Fibroblast of skin of right biceps (primary cell): ENCODE measurements at places on chromosomes 1 and 21.

- DNase-seq, result no peak
Measured at GRCh38 chr1:213779228-213779627, 208.5 kb upstream of the PROX1 start.

DNA sequence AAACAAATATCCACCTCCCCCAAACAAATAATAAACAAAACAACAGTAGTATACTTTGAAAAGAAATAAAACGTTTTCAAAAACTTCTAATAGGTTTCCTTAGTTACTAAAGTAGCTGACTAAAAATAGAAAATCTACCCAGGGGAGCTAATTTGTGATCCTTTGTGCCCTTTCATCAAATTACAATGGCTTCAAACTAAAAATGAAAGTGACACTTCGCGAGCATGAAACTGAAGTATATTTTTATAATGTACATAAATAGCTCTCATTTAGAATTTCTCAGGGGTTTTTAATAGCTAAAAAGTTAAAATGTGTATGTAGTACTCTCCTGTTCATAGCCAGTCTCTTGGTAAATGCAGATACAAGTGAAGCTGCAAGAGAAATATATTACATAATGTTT is 78.4 kb downstream of the BRINP3 start:
- DNase-seq, result no peak

DNA sequence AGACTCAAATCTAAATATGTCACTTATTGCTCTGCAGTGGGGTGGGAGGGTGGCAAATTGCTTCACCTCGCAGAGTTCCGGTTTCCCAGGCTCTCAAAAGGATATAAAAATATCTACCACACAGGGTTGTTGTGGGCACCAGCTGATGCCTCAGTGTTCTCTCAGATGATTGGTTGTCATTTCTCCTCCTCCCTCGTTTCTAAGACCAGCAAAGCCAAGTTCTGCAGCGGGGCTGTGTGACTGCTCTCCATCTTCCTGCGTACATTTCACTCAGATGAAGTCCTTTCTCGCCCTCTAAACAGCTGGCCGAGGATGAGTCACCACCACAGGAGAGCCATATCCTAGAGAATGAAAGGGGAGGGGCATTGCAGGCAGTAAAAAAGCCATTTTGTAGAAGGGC is 35.0 kb upstream of the VWA5B1 start:
- DNase-seq, result peak; percentile 50

DNA sequence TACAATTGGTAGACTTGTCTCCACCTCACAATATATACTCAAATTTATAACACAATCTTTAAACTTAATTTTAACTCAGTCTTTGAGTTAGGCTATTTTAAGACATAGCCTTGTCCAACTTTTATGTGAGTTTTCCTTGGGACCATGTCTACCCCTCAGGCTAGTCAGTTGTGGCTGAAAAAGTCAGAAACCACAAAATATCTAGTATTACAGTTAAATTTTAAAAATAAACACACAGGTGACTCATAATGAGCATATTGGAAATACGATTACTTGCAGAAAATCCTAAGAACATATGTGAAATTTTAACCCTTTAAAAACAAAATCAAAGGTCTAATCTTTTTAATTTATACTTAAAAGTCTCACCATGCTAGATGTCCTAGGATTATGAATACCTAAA is 4.8 kb upstream of the ASB17 start:
- peak; percentile 63 for DNase-seq

DNA sequence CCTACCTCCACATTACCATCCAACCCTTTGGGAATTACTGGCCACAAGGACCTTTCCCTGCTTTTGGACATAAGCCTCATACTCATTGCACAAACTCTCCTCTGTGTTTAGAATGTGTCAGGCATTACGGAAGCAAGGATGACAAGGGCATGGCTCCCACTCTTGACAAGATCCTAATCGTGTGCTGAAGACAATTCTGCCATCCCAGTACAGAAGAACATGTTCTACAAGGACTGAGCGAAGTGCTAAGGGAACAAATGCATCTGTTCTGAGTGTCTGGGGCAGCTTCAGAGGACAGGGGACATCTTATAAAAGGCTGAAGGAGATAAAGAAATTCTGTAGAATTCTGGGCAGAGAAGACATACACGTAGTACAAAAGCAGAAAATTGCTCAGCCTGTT is 378.5 kb upstream of the CAMK1G start:
- no peak for DNase-seq

GRCh38 chr1:1065265-1065939 is 8.7 kb downstream of the RNF223 start:
- DNase-seq, result no peak

DNA sequence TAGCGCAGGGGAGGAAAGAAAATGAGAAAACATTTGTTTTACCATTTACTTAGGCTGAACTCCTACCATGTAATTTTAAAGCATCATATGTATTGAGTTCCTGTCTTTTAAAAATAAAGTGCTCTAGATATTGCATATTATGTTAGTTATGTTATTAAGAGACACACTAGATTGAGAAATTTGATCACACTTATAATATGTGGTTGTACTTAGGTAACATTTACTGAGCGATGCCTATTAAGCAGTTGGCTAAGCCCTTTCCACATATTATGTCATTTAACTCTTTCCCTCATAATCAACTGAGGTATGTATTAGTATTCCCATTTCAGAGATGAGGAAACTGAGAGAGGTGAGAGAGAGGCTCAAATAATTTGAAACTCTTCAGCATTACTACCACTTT is 4.5 kb upstream of the LRRC8D start:
- DNase-seq, result no peak

GRCh38 chr1:235527196-235527814 is 23.1 kb upstream of the B3GALNT2 start:
- no peak for DNase-seq

- no peak for DNase-seq
Measured at GRCh38 chr1:116842654-116843053, 67.1 kb upstream of the PTGFRN start.

DNA sequence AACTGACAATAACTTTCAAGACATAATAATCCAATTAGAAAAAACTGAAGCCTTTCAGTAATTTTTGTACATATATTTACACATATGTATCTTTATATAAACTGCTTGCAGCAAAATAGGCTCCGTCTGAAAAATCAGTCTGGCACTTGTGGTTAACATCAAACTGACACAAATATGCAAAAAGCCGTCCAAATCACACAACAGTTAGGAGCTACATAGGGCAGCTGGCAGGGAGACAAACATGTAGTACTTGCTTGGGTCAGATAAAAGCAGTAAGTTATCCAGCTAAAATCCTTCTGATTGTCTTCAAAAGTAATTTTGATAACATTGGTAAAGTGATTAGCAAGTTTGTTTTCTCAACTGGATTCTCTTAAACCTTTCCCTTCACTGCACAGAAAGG is 14.7 kb upstream of the GUCA2A start:
- DNase-seq, result peak; percentile 74

DNA sequence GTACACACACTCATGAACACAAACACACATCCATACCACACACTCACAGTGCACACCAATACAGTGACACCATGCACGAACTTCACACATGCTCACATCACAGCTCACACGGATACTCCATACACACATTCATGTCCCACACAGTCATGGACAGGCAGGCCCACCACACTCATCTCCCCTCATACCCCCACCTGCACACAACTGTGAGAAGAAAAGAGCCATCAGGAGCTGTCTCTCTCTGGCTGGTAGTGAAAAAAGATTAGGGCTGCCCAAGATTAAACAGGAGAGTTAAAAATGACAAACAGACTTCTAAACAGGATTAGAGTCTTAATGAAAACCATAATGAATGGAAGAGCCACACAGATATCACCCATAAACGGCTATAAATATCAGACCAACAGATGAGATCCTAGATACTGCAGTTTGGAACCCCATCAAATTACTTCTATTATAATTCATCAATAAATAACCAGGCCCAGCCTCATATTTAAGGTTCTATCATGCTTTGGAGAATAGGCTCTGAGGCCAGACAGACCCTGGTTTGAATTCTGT is 122.3 kb downstream of the PLXNA2 start:
- DNase-seq, result no peak

DNA sequence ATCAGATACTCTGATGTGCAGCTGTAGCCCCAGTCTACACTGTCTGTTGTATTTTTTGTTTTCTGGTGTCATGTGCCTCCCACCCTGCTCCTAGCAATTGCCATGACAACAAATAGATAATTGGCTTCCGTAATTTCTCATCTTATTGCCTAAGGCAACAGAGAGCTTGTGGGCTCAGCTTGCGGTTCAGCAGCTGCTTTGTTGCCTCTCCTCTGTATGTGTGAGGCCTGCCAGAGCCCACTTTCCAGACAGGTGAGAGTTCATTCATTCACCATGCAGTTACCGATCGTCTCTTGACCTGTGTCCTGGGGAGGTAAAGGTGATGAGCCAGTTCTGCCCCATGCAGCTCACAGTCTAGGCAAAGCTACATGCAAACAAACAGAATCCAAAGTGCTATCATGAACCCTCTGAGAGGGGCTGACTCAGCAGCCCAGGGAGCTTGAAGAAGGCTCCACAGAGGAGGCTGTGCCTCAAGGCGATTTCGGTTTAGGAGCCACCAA is 11.9 kb downstream of the LGALS8 start:
- no peak for DNase-seq

GRCh38 chr1:183147735-183148134 is 38.3 kb upstream of the LAMC2 start:
- no peak for DNase-seq

DNA sequence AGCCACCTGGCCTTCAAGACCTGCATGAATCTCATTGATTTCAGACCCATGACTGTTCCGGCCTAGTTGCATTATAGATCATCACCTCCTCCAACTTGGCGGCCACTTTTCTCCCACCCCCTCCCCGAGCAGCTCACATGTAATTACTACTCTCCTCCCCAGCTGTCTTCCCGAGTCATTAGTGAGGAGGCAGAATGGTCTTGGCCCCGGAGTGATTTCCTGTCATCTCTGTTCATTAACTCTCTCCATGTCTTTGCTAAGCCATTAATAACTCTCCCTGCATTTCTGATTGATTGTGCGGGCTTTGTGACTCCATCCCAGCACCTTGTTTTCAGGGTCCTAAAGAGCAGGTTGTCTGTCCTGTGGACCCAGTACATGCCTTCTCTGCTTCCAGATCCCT is 75.6 kb upstream of the CNTN2 start:
- DNase-seq, result no peak

- no peak for DNase-seq
Measured at GRCh38 chr1:25697435-25698217, 81.0 kb downstream of the MAN1C1 start.

DNA sequence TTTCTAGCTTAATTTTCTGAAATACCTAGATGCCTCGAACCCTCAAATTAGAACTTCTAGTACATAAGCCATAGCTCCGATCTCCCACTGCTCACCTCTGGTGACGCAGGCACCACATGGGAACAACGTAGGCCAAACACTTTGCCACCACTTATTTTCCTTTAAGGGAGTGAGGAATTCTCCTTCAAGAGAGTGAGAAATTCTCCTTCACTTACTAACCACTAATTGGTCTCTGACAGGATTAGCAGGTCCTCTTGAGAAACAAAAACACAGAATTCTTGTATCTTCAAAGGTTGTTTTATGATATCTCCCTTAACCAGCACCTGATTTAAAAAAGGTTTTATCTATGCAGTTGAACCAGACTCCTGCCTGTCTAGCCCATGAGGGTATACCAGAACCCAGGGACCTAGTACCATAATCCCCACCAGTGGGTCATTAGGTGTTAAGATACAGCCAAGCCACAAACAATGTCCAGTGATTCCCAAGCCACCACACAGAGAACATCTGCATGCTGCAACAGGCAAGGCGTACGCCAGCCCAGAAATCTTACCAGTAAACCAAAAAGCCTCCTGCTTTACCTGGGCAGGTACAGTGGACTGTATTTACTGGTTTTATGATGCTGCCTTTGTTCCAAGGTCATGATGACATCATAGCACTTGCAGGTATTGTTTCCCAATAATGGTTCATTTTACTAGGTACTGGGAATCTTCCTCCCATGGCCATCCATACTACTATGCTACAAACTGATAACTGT is 20.3 kb upstream of the CXADR start:
- peak; percentile 46 for DNase-seq

GRCh38 chr21:36945496-36946138 is 20.9 kb downstream of the HLCS start:
- peak; percentile 23 for DNase-seq

DNA sequence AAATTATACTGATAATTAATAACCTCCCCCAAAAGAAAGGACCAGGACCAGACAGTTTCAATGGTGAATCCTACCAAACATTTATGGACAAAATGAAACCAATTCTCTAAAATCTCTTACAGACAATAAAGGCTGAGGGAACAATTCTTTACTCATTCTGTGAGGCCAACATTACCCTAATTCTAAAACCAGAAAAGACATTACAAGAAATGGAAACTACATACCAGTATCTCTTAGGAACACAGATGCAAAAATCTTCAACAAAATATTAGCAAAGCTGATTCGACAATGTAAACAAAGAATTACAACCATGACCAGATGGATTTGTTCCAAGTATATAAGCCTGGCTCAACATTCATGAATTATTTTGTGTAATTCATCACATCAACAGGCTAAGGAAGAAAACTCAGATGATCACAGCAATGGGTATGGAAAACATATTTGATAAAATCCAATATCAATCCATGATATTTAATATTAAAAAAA is 8.6 kb downstream of the TMED5 start:
- peak; percentile 32 for DNase-seq

DNA sequence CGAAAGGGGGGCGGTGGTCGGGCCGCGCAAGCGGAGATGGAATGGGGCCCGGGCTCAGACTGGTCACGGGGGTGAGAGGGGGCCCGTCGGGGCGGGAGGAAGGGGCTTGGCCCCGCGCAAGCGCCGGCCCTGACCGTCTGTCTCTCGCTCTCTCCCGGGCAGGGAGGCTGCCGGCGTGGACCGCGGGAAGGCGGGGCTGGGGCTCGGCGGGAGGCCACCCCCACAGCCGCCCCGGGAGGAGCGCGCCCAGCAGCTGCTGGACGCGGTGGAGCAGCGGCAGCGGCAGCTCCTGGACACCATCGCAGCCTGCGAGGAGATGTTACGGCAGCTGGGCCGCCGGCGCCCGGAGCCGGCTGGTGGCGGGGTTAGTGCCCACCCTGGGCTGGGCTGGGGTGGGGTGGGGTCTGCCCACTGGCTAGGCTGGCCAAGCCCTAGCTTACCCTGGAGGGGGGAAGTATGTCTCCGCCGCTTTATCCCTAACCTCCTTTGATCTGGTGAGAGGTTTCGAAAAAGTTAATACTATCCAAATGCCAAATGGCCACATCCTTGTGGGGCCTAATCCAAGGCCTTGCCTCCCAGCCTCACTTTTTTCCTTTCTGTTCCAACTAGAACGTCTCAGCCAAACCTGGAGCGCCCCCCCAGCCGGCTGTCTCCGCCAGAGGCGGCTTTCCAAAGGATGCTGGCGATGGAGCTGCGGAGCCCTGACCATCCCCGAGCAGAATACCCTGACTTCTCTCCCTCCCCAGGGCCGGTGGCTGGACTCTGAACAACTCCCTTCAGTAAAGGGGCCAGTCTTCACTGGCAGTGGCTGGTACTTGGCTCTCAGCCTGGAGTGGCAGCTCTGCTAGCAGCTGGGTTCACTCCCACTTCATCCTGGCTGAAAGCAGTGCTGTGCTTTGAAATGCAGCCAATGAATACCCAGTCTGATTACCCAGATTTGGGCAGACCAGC is 636 bp upstream of the YRDC start:
- peak; percentile 75 for DNase-seq
